Glomerular endothelial cell (primary cell): ENCODE measurements at places on chromosomes 6 and 20. TPM values are rescaled to one million over a fixed set of nuclear protein-coding genes. Genes with fewer than 3 reads are reported as not detected.

GRCh38 chr6:165931675-165932074 is 236.0 kb downstream of the TBXT start:
- no peak for DNase-seq

GRCh38 chr20:57517904-57518303 is 7.0 kb downstream of the CTCFL start:
- DNase-seq: no peak

DNA sequence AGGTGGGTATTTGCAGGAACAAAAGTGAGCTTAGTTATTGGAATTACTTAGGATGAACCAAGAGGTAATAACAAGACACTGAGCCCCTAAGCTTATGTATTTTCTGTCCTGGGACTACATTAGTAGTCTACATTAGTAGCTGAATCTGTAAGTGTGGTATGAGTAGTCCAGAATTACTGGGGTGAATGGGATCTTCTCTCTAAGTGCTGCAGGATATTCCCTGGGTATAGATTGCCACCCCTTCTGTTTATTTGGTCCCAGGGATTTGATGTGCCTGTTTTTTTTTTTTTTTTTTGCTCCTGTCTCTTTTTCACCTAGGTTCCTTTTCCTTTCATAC is 5.9 kb downstream of the CD2AP start:
- DNase-seq: no peak

DNA sequence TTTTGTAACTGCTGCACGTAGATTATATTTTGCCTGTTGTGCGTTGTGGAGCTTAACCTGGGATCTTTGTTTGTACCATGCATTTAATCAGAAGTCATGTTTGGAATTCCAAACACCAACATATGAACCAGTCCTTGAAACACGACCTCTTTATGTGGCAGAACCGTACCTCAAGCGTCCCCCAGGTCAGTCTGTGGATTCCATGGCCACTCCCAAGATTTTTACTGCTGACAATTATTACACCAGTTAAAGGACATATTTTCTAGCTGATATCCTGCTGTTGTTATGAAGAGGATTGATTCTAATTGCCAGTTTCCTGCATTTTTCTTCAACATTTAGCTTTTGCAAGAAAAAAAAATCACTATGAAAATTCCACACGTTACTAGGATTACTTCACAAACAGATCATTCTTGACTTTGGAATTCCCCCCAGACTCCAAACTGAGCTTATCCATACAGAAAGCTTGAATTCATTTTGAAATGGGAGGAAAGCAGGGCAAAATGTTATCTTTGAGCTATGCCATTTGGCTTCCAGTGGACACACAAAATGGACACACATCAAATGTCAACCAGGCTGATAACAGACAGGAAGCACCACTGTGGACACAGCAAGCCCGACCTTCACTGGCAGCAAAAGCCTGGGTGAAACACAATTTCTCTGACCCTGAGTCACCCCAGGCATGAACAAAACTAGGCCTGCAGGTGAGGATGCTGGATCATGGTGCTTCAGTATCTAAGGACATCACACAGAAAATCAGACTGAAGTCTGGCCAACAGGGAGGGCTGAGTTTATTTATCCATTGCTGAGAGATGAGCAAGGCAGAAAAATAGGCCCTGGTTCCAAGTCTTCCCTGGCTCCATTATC is 542.9 kb upstream of the JAG1 start:
- no peak for DNase-seq

DNA sequence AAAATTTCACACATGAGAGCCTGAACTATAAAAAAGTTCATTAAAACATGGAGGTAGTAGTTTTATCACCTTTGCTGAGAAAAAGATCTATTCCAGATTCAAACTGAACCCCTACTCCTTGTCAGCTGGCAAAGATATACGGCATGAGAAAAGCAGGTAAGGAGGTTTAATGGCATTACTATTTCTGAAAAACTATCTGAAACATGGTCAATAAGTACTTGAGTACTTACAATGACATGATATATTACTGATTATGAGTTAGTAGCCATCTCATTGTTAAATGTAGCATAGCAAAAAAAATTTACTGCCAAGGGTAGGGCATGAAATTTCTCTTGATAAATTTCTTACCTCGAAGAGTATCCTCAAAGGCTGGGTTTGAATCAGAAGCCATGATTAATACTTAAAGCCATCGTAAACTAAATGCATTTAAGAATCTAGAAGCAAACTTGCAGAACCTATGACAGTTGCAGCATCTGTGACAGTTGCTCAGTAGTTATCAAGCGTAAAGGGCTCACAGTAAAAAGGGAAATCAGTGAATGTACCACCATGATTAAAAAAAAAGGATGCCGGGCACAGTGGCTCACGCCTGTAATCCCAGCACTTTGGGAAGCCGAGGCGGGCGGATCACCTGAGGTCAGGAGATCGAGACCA is 8.7 kb downstream of the SLC17A5 start:
- DNase-seq: no peak

GRCh38 chr6:139248911-139249310 is 42.9 kb downstream of the TXLNB start:
- DNase-seq: no peak

DNA sequence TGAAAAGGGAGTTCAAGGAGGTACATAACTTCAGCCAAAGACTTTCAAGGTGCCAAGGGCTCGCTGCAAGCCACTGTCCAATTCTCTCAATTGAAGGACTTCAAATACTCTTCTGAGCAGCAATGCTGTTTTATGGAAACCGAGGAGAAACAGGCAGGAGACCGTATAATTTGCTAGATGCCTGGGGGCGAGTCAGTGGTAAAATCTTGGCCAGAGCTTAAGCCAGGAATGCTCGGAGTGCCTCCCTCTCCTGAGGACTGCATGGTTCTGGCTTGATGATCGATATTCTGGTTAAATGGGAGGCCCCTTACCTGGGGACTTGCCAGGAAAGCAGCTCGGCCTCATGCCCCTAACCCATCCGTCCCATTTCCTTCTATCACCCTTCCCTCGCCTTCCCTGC is 35.8 kb upstream of the NOP56 start:
- DNase-seq: no peak

TMEM244 gene
- not detected in 2 replicates for total RNA-seq

ZBTB2 gene
- total RNA-seq: 6.8 and 6.9 TPM in 2 replicates

CLVS2 gene
- 0.06 TPM in 1 of 2 replicates, not detected in the other for total RNA-seq

DNA sequence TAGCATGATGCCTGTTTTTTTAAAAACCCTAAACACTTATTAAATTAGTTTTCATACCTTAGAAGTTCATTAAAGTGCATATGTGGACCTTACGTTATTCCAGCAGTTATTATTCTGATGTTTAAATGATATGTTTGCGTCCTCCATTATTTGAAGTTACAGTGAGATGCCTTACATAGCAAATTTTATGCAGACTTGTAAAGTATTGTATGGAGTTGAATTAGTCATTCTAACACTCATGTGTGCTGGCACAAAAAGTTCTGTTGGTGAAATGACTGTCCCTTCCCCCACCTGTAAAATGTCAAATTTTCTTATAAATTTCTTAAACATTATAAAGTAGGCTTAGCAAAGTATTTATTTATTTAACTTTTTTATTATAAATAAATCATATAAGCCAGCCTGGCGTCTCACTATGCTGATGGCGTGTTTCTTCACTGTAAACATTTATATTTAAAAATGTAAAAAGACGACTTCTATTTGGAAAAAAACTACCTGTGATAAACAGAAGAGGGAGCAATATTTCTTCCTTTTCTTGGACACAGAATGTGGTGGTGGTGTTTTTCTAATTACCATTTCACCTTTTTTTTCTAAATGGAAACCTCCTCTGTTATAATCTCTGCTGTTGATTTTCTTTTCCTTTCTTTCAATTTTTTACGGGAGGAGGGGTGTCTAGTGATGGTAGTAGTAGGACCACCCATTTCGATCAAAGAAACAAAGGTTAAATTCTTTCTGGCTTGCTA is 155.4 kb downstream of the RFPL4B start:
- no peak for DNase-seq

MRAP2 gene
- 0.23 TPM in 1 of 2 replicates, not detected in the other for total RNA-seq

GRCh38 chr6:90329386-90330077 is 32.9 kb upstream of the BACH2 start:
- DNase-seq: no peak

SEMG1 gene
- total RNA-seq: not detected in 2 replicates

- DNase-seq: no peak
Measured at GRCh38 chr20:46347841-46348803, 39.8 kb upstream of the CDH22 start.

RIPPLY2 gene
- total RNA-seq: not detected in 2 replicates

DNA sequence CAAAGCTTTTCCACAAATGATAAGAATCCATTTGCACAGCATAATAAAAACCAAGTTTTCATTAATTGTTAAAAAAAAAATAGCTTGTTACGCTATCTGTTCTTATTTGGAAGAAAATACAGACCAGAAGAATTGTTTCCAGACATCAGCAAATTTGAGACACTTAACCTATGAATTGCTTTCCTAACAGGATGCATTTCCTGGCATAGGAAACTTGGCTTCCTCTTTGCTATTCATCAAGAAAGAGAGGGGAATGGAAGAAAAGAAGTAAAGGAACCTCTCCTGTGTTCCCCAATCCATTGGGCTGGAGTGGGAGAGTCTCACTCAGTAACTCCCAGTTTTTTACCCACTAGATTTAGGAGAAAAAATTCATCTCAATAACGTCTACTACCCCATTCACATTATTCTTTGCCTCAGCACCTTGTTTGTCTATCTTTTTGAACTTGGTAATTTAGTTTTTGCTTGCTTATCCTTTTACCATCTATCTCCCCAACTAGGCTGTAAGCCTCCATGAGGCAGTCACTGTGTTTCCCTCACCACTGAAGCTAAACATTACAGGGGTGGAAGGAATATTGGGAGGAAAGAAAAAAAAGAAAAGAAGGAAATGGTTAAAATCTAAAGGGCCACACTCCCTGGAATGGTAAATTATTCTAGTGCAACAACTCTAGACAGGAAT is 150.3 kb downstream of the COL21A1 start:
- DNase-seq: no peak

GRCh38 chr6:100627911-100628758 is 163.4 kb upstream of the SIM1 start:
- no peak for DNase-seq

GRCh38 chr6:21908161-21908848 is 314.8 kb downstream of the SOX4 start:
- no peak for DNase-seq

ADAM33 gene
- not detected in 2 replicates for total RNA-seq

DNA sequence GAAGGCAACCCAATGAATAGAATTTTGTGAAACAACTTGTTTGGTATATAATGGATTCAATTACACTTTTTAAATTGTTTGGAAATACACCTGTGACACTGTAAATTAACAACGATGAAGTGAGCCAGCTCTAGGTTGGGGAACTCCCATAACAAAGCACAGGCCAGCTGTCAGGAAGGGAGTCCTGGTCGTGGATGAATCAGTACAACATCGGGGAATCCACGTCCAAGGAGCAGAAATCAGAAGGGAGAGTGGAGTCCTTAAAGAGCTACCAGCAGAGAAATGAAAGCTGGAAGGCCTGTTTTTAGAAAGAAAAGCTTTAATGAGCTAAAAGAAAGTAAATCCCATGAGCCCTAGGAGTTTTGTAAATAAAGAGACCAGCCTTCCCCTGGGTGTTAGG is 223.1 kb upstream of the SLC35B3 start:
- no peak for DNase-seq

DNA sequence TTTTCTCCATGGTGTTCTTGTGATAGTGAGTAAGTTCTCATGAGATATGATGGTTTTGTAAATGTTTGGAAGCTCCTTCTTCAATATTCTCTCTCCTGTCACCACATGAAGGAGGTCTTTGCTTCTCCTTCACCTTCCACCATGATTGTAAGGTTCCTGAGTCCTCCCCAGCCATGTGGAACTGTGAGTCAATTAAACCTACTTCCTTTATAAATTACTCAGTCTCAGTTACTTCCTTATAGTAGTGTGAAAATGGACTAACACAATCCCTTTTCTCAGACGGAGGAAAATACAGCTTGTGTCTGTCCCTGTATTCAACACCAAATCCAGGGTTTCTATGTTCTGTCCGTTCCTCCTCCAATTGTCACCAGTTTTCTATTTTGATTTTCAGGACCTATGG is 181.0 kb downstream of the ALDH8A1 start:
- DNase-seq: no peak

GRCh38 chr20:13265941-13266340 is 44.9 kb downstream of the ISM1 start:
- DNase-seq: no peak

JPH2 gene
- total RNA-seq: 0.58 and 1.5 TPM in 2 replicates

- DNase-seq: no peak
Measured at GRCh38 chr6:148990403-148990802, 243.6 kb downstream of the UST start.

DNA sequence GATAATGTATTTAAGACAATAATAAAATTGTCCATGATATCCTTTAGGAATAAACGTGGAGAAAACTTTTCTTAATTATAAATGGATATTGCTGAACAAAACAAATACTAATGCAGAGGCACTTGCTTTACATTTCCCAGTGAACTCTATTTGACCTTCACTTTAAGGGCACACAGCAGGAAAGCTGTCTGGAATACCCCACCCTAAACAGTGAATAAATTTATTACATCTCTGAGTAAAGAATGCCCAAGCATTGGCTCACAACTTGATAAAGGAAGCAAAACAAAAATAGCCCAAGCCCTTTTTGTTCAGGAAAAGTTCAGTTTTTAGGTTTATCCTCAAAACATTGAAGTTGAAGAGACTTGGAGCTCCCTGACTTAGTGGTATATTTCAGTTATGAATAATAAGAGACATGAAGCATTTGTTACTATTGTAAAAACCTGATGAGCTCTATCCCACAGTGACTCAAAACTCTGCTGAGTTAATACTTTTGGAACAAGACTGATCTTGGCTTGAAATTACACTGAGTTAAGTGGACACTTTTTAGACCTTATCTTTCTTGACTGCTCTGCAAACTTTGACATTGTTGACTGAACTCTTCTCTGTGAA is 353.9 kb downstream of the BCKDHB start:
- DNase-seq: no peak
